Caudate nucleus (tissue), 63 donors: ENCODE measurements at places on chromosomes 12 and 14.

GRCh38 chr12:101650346-101651117 is 46.9 kb upstream of the CHPT1 start:
- DNase-seq, result no peak

DNA sequence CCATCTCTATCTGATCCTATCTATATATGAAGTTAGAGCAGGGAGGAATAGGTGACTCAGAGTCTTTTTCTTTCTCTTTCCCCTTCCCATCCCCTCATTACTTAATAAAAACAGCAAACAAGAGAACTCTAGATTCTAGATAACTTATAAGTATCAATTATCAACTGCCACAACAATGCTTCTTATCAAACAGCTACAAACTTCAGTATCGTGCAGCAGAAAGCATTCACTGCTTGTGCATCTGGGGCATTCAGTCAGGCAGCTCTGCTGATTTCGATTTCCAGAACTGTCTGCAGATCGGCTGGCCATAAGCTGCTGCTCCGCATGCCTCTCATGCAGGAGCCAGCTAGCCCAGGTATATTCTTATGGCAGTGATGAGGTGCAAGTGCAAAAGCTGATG is 19.4 kb downstream of the A2ML1 start:
- DNase-seq, result no peak

DNA sequence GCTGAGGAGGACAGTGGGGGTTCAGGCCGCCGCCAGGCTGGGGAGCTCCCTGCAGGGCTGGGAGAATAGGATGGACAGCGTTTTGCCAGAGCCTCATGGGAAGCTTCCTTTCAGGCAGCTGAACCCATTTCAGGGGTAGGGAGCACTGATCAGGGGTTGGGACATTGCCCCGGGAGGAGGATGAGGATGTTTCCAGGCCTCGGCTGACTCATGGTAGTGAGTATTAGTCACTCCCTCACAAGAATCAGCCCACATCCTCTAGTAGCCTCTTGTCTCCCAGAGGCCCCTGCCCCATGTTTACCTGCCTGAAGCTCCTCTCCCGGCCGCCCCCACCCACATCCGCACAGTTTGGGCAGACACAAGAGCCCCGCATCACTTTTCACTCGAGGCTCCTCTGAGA is 89.8 kb downstream of the ZFP36L1 start:
- no peak for DNase-seq

DNA sequence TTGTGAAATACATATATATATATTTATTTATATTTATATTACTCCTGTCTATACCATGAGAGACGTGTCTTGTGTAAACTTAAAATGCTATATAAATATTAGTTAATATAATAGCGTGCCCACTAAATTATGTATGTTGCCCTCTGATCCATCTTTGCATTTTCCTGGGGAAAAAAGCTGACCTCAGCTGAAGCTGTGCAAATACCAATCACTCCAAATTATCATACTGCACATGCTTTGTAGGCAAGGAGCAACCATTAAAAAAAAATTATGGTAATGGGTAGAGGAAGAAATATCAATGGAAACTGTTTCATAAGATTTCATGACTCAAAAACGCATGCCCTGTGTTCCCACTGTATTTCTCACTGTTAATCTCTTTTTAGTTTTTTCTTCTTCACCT is 179.8 kb downstream of the ANO4 start:
- no peak for DNase-seq

DNA sequence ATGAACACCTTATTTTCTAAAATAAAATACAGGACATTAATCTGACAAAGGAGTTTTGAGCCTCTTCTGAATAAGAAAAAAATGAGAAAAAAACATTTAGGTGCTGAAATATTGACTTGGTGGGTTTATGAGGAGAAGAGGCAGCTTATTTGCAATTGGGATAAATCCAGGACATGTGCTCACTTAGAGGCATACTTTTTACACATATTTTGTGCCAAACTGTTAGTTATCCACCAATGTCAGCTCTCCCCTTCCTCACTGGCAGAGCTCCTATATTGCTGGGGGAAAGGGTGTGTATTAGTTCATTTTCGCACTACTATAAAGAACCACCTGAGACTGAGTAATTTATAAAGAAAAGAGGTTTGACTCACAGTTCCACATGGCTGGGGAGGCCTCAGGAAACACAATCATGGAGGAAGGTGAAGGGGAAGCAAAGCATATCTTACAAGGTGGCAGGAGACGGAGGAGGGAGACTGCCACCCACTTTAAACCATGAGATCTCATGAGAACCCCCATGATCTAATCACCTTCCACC is 135.4 kb upstream of the EGLN3 start:
- DNase-seq, result no peak

DNA sequence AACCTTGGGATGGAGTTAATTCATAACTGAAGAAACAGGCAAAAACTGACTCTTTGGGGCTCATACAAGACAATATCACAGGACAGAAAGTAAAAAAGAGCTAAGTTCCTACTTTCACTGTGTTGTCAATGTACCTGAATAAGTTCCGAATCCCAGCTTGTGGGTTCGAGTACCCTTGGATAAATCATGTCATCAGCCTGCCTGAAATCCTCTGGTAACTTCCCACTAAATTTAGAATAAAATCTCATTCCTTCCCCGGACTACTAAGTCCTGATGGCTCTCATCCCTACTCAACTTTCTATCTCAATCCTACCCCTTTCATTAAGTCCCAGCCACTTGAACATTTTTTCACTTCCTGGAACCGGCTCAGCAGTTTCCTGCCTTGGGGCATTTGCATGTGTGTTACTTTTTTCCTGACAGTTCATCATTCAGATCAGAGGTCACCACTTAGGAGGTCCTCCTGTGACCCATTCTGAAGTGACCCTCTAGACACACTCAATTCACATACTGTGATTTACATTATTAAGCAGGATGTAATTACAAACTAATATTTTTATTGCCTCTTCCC is 12.7 kb downstream of the ERP29 start:
- DNase-seq, result no peak
